Adrenal gland (tissue), 19 donors: ENCODE measurements at places on chromosomes 16 and 17. TPM values are rescaled to one million over a fixed set of nuclear protein-coding genes. Genes with fewer than 3 reads are reported as not detected.

The CFDP1 gene
- total RNA-seq = 129 TPM

The UNC45B gene
- total RNA-seq = 0.27 TPM

The PPM1E gene
- 8.9 TPM for total RNA-seq

GRCh38 chr16:12618515-12618914, 185.2 kb downstream of the CPPED1 start:
- no peak for DNase-seq

The MMP15 gene
- total RNA-seq = 7.1 TPM

DNA sequence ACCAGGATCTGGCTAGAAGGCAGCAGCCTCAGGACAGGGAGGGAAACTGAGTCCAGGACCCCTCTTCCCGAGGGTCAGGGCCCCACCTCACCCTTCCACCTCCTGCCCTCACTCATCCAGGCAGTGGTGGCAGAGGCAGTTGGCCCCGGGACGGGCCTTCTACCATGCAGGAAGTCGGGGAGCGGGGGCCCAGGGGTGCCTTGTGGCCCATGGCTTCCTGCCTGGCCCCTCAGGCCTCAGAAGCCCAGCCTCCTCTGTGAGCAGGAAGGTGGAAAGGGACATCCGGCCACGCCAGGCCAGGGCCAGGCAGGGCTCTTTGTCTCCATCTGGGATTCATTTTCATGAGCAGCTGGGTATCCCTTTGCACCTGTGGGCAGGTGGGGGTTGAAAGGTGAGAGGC, 58.5 kb downstream of the BAHCC1 start:
- DNase-seq = no peak
